ENCODE measurements at places on chromosomes 12 and 14. TPM values are rescaled to one million over a fixed set of nuclear protein-coding genes. Genes with fewer than 3 reads are reported as not detected.

The AKAP6 gene
- total RNA-seq: 104 TPM

The FAM90A1 gene
- total RNA-seq: not detected

DNA sequence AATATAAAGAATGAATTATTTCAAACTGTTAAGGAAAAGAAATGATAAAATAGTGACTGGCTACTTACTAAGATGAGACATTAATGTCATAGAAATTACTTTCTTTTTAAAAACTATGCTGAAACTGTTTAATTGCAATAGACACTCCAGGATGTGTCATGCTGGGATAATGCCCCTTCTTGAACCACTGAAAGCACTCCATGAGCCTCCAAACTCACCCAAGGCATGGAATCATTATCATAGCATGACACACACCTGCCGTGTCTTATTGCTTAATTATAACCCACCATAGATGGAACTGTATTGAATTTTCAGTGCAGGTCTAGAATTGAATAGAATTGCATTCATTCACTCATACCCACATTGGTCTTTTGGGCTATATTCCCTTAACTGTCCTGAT lies 4.3 kb downstream of the MBIP start:
- H3K27ac ChIP-seq: no peak overlapping the region
- no peaks in the 10 kb centered on the region for H3K27me3 ChIP-seq
- no peak for DNase-seq

DNA sequence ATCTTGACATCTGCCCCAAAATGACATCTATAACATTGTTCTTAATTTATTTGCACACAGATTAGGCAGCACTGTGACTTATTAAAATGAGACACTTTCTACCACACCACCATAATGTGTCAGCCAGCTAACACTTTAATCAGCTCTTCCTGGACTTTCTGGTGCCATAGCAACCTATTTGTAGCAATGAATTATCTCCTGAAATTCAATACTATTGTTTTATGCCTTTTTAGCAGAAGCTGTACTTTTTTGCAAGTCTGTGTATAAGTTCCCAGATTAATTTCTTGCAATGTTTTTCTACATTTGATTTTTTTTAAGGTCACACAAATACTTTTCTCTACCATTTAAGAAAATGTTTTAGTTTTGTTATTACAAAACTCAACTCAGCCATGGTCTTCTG lies 72.8 kb upstream of the SAV1 start:
- no peak overlapping the region for H3K27ac ChIP-seq
- no peaks in the 10 kb centered on the region for H3K27me3 ChIP-seq
- H3K36me3 ChIP-seq: no peaks in the 10 kb centered on the region
- DNase-seq: no peak
- H3K4me1 ChIP-seq: no peaks in the 10 kb centered on the region

DNA sequence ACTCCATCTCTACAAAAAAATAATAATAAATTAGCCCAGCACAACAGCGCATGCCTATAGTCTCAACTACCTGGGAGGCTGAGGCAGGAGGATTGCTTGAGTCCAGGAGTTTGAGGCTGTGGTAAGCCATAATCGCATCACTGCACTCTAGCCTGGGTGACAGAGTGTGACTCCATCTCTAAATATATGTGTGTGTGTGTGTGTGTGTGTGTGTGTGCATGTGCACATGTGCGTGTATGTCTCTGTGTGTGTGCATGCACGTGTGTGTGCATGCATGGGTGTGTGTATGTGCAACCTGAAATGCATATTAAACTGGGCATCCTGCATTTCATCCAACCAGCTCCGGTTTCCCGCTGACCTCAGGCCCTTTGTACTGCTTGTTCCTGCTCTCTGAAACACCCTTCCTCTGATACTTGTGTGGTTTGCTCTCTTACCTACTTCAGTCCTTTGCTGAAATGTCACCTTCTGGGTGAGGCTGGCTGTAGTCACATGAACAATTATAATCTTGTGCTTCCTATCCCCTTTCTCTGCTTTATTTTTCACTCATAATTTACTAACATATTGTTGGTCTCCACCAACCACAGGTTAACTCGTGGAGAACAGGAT lies 46.9 kb downstream of the PHLDA1 start:
- no peaks in the 10 kb centered on the region for H3K27me3 ChIP-seq
- no peak for DNase-seq
- H3K4me1 ChIP-seq: peaks cover 10% of the 10 kb centered on the region

The GSG1 gene
- not detected for total RNA-seq

The EPYC gene
- not detected for total RNA-seq

DNA sequence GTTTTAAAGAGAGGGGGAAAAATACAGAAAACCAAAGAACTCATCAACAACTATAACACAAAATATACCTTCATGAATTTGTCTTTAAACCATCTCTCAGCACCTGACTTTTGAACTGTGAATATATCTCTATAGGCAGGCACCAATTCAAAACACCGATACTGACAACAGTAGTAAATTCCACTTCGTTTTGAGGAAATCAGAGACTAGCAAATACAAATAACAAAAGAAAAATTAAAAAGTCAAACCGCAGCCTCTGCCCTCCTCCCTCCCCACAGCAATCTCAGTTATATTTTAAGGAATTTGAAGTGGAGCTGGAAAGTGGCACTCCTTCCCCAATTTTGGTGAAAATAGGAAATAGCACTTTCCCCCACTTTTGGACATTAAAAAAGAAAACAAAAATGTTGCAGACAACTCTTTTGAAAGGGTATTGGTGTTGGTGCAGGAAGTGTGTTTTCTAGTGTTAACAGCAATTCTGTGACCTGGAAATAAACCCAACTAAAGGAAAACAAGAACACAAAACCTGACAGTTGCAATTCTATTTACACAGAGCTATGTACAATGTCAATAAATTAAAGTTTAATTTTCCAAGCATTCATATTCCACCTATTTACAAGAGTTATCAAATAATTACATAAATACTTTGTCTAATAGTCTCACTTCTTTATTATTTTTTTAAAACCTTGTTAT lies 13.5 kb downstream of the TBX3 start:
- peaks cover 16% of the 10 kb centered on the region for H3K27me3 ChIP-seq
- H3K27ac ChIP-seq: no peak overlapping the region
- no peaks in the 10 kb centered on the region for H3K36me3 ChIP-seq
- no peak for DNase-seq

GRCh38 chr14:78790271-78790670 lies 620.1 kb downstream of the NRXN3 start:
- no peaks in the 10 kb centered on the region for H3K36me3 ChIP-seq
- H3K27me3 ChIP-seq: no peaks in the 10 kb centered on the region
- H3K4me1 ChIP-seq: no peaks in the 10 kb centered on the region
- DNase-seq: no peak
- no peak overlapping the region for H3K27ac ChIP-seq

- no peaks in the 10 kb centered on the region for H3K36me3 ChIP-seq
- H3K4me1 ChIP-seq: peaks cover 10% of the 10 kb centered on the region
- no peak for DNase-seq
- H3K4me3 ChIP-seq: no peak overlapping the region
Measured at GRCh38 chr12:54159140-54159539, 29.6 kb downstream of the SMUG1 start.

DNA sequence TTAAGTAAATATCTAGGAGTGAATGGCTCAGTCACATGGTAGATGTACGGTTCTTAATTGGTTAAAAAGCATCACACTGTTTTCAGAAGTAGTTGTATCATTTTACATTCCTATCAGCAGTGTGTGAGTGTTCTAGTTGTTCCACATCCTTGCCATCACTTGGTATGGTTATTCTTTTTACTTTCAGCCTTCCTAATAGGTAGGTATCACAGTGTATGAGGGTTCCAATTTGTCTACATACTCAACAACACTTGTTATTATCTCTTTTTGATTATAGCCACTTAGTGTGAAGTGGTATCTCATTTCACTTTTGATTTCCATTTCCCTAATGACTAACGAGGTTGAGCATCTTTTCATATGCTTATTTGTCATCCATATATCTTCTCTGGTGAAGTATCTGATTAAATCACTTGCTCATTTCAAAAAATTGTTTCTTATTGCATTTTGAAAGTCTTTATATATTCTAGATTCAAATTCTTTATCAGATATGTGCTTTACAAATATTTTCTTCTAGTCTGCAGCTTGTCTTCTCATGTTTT lies 3.5 kb upstream of the SPRYD3 start:
- no peaks in the 10 kb centered on the region for H3K27me3 ChIP-seq
- no peak overlapping the region for H3K4me3 ChIP-seq
- H3K36me3 ChIP-seq: no peaks in the 10 kb centered on the region
- DNase-seq: no peak
- peaks cover 23% of the 10 kb centered on the region for H3K4me1 ChIP-seq

- no peaks in the 10 kb centered on the region for H3K27me3 ChIP-seq
- no peak for DNase-seq
- H3K4me1 ChIP-seq: no peaks in the 10 kb centered on the region
- H3K27ac ChIP-seq: no peak overlapping the region
- no peaks in the 10 kb centered on the region for H3K36me3 ChIP-seq
- no peak overlapping the region for H3K4me3 ChIP-seq
Measured at GRCh38 chr14:96806836-96807235, 9.7 kb downstream of the VRK1 start.

GRCh38 chr14:60169722-60170121 lies 4.5 kb upstream of the DHRS7 start:
- H3K4me1 ChIP-seq: peaks cover 8% of the 10 kb centered on the region
- H3K4me3 ChIP-seq: no peak overlapping the region
- DNase-seq: no peak
- no peaks in the 10 kb centered on the region for H3K36me3 ChIP-seq
